A549 treated with GW870086 at 1 μM for 4 hours (cell line): ENCODE measurements at places on chromosomes 4 and X. TPM values are rescaled to one million over a fixed set of nuclear protein-coding genes. Genes with fewer than 3 reads are reported as not detected.

Gene ITGB1BP2
- total RNA-seq = 0.81 to 1.2 TPM (median 0.88 TPM) in 5 replicates

Gene BCOR
- total RNA-seq = 24.8 to 34.1 TPM (median 27.9 TPM) in 5 replicates

Gene TCEAL5
- total RNA-seq = not detected in 5 replicates

Gene STATH
- total RNA-seq = not detected in 5 replicates

Gene FABP2
- total RNA-seq = not detected in 5 replicates
